ENCODE measurements at places on chromosomes 3 and 15.

- DNase-seq: no peak
Measured at GRCh38 chr3:132517311-132517710, 79.8 kb upstream of the ACKR4 start.

GRCh38 chr3:129195731-129196256, 12.1 kb upstream of the CNBP start:
- DNase-seq: no peak

DNA sequence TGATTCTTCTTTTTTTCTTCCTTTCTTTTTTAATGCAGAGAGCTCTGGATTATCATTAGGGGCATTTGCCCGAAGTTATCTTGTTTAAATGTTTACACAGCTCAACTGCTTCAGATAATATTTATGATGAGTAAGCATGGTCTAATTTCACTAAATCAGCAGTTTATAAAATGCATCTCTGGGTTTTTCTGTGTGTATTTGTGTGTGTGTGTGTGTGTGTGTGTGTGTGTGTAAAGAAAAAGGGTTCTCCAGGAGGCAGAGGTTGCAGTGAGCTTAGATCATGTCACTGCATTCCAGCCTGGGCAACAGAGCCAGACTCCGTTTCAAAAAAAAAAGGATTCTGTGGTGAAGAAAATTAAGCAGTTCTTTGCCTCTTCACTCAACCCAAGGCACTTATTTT, 25.9 kb upstream of the TNFSF10 start:
- DNase-seq: no peak

DNA sequence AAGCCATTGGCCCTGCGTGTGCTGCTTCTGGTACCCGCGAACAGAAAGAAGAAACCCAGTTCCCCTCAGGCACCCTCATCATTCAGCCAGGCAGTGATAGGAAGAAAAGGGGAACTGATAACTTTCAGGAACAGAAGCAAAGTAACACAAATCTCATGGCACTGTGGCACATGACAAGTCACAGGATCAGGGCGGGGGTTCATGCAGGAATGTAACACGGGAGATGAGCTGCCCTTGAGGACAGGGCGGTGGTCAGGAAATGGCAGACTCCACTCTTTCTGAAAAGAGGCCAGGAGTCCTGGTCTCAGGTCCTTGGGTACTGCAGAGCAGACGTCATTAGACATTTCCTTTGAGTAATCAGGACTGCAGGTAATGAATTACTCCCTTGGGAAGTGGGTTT, 95.5 kb downstream of the CCNL1 start:
- no peak for DNase-seq

DNA sequence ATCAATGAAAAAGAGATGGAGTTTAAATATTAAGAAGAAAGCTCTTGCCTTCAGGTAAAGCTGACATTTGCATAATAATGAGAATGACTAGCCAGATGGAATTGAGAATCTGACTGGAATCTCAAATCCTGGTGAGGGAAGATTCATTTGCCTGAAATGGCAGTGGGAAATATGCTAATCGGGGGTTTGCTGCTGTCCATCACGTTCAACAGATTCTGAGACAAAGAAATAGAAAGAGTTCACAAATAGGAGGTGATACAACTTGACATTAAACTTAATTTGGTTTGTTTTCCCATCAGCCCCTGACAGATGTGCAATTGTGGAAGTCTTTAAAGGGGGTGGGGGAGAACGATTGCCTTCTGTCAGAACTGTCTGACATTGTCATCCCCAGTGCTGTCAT, 347.4 kb downstream of the PDCD6IP start:
- DNase-seq: peak; percentile 13

DNA sequence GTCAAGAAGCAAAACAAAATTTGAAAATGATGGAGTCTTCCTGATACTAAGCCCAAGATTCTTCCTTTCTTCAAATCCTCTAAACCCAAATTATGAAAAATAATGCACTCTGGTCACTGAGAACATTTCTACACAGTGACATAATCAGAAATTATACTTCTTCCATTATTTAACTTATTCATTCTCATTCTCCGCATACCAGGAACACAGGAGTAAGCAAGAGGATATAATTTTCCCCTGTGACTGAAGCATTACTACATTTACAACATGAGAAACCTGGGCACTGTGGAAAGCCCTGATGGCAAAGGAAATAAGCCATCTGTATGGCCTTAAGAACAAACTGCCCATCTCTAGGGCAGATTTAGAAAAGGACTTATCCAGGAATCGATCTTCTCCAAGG, 47.0 kb downstream of the EXD1 start:
- no peak for DNase-seq

DNA sequence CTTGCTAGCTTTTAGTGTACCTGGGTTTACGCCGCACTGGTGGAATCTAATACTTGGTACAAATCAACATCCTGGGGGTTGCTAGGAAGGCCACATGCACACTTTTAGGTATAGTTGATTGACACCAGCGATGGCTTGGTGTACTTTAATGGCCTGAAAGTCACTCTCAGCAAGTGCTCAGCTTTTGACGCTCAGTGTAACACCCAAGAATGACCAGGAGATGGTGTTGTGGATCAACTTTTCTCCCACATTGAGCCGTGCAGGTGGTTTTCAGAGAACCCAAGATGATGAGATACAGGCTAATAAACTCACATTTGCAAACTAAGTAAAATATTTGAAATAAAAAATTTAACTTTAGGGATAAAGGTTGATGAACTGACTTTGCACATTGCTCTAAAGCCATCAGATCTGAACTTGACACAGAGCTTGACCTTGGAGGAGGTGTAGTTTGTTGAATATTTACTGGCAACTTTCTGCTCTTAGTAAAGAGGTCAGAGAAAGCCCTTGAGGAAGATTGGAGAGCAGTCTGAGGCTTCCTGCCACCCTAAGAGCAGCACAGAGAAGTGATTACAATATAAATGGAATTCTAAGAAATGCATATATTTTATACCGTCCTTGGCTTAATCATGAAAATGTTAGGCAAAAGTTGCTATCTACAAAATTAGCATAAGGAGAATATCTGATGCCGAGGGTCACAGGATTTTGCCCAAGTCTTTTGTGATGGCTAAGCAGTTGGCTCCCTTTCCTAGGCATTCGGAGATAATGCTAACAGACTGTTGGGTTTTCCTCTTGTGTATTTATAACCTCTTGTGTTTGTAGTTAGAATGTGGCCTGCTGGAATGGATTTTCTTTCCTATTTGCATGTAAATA, 143.4 kb upstream of the RASGRP1 start:
- no peak for DNase-seq

GRCh38 chr3:175598740-175599139, 739.6 kb downstream of the NAALADL2 start:
- no peak for DNase-seq

DNA sequence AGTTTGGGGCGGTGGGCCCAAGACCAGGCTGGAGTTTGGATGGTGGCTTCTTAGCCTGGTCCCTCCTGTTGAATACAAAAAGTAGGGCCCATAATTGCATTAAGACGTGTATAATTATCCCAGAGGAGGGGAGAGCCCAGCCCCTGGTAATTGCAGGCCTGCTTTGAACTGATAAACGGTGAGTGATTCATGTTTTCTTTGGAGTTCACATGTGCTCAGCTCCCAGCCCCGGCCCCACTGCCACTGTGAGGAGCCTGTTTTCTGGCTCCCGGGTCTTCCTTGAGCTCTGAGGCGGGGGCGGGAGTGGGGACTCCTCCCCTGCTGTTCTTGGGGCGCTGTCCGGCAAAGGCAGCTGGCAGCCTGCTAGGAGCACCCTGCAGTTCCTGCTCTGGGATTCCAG, 3.1 kb downstream of the PLXNA1 start:
- peak; percentile 41 for DNase-seq

- no peak for DNase-seq
Measured at GRCh38 chr15:65409036-65409631, 13.6 kb downstream of the IGDCC4 start.

GRCh38 chr3:13750731-13751130, 129.1 kb downstream of the WNT7A start:
- DNase-seq: no peak

DNA sequence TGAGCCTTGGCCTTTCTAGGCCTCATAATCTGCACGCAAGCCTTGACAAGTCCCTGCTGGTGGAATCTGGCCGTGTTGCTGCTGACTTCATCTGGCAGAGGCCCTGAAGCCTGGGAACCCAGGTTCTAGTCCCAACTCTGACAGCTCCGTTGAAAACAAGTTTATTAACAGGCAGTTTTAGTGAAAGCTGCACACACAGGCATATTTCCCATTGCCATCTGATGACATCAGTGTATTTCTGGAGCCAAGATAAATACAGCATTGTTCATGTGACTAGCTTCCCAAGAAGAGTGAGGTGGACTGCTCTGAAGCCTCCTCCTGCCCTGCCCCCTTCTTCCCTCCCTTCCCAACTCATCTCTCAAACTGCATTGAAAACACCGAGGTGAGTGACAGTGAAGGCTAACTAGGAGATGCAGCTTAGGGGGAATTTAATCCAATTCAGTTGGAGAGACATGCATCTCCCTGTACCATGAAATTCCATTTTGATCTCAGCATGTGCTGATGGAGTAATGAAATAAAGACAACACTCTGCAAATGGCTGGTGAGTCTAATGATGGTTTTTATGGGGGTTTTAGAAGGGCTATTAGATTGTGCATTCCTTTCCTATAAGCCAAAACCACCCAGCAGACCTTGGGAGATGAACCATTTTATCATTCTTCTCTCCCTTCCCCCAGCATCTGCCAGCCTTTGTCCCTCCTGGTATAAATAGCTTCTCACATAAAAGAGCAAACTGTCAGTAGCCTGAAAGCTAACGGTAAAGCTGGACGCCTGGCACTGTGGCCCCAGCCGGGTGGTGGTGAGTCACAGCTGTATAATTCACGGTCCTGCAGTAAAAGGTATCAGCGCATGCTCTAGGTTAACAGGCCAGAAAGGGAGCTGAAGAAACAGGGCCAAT, 38.0 kb downstream of the PRICKLE2 start:
- no peak for DNase-seq

GRCh38 chr15:93041159-93041547, 47.9 kb downstream of the RGMA start:
- DNase-seq: no peak

DNA sequence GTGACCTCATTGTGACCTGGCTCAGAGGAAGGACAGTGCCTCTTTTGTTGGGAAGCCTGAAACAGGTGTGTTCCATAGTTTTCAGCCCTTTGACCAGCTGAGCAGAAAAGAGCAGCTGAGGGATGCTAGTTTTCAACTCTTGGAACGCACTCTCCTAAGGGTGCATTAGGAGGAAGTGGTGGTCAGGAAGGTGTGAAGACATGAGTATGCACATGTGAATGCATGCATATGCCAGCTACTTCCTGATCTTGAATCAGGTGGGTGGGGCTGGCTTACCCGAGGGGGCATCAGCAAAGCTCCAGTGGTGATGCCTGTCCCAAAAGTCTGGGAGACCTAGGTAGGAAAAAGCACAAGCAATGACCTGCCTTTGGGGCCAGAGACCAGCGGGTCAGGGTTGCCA, 23.3 kb upstream of the CEMIP start:
- no peak for DNase-seq

DNA sequence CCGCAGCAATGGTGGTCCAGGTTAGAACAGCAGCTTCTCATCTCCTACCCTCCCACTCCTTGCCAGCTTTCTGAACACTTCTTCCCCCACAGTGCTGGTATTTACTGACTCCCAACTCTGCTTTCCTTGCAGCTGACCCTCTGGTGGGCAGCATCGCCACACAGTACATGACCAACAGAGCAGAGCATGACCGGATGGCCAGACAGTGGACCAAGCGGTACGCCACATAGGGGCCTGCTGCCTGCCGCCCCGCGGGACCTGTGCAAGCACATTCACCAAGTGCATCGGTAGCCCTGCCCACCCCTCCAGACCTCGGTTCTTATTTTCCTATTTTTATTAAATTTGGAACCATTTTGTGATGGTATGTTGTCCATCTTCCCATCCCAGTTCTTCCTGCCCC, 216.2 kb upstream of the UBE2E1 start:
- no peak for DNase-seq

DNA sequence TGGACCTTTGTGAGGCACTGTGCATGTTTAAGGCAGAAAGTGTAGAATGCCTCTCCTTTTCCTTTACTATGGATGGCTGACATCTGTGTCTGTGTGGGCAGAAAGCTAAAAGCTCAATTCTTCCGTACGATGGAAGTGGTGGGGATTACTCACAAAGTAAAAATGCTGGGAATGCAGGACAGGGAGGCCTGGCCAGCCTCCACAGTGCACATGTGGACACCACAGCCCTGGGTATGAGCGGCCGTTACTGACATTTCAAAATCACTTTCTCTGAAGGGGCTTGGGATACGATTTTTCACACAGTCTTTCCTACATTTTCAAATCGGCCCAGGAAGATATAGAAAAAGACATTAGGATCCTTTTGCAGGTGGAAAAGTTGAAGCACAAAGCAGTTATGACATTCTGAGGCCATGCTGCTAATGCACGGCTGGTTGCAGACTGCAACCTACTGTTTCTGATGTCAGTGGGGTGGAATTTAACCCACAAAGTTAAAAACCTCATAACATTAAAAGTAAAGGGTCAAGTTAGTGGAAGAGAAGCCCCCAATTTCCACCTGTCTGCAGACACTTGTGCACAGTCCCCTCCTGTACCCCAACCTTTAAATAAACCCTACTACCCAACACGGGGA, 27.9 kb downstream of the EHD4 start:
- no peak for DNase-seq

DNA sequence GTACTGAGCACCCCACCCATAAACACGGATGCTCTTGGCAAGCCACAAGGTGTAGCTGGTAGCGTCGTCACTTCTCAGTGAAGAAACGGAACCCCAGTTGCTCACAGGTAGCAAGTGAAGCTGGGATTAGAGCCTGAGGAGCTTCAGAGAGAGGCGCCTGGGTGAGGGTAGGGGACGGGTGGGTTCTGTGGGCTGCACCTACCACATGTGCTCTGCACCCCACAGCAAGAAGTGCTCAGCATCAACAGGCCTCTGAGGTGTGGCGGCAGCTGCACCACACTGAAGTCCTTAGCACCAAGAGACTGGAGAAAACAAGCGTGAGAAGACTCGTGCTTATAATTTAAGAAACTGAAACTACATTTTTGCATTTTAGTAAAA, 9.8 kb downstream of the MAP6D1 start:
- DNase-seq: no peak

- no peak for DNase-seq
Measured at GRCh38 chr3:24405057-24405456, 89.6 kb downstream of the THRB start.

- no peak for DNase-seq
Measured at GRCh38 chr3:33159981-33160380, 46.2 kb downstream of the CRTAP start.

DNA sequence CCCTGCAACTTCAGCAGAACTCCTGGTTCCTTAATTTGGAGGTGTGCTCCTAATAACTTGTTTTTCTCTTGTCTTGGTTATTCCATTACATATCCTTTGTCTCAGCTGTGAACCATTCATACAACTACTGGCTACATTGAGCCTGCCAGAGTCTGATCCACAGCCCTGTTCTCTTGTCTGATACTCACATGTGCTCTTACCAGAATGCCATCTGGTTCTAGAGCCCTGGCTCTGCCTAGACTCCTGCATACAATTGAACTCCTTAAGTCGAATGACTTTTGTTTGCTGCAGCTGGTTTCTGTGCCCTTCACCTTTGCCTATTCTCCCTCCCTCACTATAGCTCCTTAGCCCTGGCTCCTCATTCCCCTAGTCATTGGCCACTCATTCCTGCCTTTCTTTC, 85.5 kb downstream of the LRRC28 start:
- no peak for DNase-seq
